ENCODE measurements at places on chromosomes 2 and 18.
A peak's percentile ranks its signal among the peaks of the same experiment; 100 is the strongest.

DNA sequence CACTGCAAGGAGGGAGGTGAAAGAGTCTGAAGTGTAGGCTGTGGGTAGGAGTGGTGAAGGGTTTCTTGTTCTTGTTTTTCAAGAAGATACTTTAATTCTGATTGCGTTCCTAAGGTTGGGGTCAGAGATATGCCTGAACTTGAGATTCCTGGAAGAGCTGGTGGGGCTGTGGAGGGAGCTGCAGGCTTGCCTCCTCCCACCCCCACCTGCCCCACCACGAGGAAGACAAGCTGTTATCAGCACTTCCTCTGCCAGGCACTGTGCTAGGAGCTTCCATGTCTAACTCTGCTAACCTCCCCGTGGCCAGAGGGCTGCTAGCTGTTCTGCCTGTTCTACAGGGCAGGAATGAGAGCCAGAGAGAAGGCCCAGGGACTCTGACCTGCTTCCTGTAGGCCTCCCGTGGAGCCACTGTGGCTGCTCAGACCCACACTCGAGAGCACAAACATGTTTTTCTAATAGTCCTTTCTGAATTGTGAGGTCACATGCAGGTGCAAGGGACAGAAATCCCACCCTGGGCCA lies 13.7 kb downstream of the ANKRD23 start:
- no peak for DNase-seq

- DNase-seq, result no peak
These were observed 4.4 kb downstream of the FBLN7 start for GRCh38 chr2:112142525-112143078.

DNA sequence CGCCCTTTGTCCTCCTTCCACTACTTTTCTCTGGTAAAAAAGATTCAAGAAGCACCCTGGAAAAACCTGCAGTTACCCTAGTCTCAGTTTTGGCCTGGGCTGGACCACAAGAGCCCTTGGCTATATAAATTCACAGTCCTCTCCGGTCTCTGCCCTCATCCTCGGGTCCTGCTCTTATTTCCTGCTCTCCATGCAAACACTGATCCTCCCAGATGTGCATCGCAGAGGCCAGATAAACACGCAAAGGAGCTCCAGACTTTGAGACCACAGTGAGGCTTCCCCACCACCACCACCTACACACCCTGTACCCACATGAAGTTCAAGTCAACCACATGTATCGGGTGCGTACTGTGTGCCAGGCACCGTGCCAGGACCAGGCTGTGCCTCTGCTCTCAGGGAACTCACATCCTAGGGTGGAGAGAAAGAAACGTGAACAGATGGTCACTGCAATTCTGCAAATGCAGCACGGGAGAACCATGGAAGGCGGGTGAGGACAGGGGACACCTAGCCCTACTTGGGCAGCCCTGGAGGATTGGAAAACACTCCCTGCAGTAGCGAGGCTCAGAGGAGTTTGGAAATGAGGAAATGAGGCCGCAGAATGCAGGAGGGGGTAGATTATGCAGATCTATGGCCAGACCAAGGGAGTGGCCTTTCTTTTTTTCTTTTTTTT lies 7.4 kb downstream of the CTDSP1 start:
- DNase-seq, result peak; percentile 46

- DNase-seq, result no peak
These were observed 214.0 kb downstream of the CYP26B1 start for GRCh38 chr2:71933467-71934319.

All from T-helper 17 cell (primary cell).